CD4-positive, alpha-beta T cell treated with Interleukin-6 at 100 ng/mL for 8 hours (primary cell): ENCODE measurements at places on chromosomes 7 and 10.

DNA sequence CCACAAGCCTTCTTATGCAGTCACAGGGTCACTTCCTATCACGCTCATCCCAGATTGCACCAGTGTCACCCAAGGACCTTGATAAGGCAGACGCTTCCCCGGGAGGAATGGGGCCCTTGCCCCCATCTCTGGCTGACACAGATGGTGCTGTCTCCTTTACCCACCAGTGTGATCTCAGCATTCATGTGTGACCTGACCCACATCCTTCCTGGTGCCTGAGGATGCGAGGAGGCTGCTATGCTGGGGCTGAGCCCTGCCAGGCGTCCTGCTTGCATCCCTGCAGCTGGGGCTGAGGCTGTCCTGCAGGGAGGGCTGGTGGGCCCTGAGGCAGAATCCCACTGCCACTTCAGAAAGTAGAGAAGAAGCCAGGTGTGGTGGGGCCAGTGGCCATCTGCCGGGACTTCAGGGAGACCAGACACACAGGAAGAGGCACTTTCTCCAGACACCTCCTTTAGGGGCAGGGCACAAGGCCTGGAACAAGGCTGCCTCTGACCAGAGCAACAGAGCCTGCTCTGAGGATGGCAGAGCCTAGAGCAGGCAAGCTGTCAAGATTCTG, 35.3 kb downstream of the RASGEF1A start:
- peak; percentile 52 for DNase-seq

DNA sequence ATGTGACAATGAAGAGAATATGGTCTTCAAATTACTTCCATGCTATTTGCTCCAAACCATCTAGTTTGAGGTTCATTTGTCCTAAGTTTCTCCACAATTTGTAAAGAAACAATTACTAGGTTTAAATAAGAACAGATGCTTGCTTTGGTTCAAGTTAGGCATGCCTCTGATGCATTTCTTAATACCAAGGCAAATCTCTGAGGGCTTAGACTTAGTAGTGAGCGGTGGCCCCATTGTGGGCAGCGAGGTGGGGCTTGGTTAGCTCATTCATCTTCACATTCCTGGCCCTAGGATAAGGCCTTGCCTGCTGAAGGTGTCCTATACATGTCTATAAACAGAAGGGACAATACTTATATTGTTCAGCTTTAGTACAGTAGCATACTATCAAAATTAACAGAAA, 52.4 kb upstream of the RHEB start:
- DNase-seq = no peak

GRCh38 chr7:34991938-34992840, 45.1 kb downstream of the DPY19L1 start:
- DNase-seq = peak; percentile 59

DNA sequence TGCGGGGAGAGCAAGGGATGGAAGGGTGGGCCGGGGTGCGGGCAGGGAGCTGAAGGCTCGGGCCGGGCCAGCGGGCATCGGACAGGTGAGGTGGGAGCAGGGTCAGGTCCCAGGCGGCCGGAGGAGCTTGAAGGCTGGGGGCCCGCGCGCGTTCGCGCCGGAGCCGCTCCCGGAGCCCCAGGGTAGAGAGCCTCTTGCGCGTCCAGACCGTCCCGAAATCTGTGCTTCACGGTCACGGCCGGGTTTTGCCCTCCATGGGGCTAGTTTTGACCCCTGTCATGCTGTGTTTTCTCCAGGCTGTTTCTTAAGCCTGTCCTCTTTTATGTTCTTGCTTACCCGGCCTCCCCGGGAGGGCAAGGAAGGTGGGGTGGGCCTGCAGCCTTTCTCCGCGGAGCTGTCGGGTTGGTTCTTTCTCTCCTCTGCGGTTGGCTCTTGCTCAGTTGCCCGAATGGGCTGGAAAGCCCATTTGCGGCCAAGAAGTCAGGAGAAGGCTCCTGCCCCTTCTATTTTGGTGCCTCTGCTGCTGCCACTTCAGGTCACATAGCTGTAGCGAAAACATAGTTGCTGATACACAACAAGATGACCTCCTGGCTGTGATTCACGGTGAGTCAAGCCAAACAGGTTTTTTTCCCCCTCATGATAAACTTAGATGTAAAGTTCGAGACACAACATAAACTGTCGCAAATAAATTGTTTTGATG, 650 bp downstream of the UBE2D1 start:
- DNase-seq = no peak

DNA sequence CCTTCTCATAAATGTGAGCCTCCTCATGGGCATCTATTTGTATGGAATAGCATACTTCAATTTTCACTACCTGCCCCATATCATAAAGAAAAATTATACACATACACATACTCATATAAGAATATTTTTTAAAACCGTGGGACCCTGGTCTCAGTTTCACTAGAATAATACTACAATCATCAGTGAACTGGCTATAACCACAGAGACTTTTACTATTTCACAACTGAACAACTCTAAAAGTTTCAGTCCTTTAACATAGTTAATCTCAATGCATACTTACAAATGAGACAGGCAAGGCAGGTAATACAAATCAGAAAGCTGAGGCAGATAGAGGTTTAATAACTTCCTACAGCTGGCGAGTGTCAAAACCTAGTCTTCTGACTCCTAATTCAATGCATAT, 83.1 kb downstream of the LRRN3 start:
- no peak for DNase-seq

GRCh38 chr7:4123823-4124222, 558.3 kb upstream of the FOXK1 start:
- DNase-seq = no peak

DNA sequence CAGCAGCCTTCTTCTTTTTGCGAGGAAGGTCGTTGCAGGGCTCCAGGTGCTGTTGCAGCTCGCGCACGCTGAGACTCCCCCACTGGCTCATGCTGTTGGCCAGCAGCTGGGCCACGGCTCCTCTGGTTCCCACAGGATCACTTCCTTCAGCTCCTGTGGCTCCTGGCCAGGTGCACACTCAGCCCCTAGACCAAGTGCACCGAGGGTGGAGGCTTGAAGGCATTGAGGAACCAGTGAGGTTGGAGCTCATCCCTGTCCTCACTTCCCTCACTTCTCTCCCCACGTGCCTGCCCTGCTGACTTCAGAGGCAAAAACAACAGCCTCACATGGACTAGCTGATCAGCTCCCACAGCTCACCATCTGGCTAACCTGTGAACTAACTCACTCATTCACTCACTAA, 46.2 kb upstream of the ADRB1 start:
- no peak for DNase-seq
